Left ventricle myocardium inferior (tissue), 1 donor: ENCODE measurements at places on chromosomes 2 and 18. TPM values are rescaled to one million over a fixed set of nuclear protein-coding genes. Genes with fewer than 3 reads are reported as not detected.

GRCh38 chr18:42883169-42883568, 232.3 kb downstream of the RIT2 start:
- no peak for DNase-seq

DNA sequence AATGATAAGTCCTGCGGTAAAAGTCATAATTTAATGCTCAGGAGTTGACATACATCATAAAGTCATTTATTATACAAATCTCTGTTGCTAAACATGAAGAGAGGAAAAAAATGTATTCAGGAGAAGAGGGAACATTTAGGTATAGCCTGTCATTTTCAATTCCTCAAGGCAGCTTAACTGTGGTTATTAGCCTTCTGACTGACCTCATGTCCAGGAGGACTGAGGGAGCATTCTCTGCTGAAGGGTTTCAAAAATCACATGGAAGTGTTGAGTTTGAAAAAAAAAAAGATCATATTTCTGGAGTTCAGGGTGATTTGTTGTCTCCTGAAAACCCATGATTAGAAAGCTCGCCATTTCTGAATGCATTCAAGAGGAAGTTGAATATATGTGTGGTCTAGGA, 1371.1 kb upstream of the LRRTM1 start:
- no peak for DNase-seq

DNA sequence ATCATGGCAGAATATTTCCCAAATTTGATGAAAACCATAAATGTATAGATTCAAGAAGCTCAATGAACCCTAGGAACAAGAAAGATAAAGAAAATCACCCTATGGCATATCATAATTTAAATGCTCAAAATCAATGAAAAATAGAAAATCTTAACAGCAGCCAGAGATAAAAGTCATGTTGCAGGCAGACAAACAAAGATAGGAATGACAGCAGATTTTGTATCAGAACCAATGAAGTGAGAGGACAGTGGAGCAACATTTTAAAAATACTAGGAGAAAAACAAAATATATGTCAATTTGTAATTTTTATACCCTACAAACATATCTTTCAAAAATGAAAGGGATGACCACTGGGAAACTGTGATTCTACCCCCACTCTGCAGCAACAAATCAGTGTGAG, 203.3 kb downstream of the PIEZO2 start:
- no peak for DNase-seq

DNA sequence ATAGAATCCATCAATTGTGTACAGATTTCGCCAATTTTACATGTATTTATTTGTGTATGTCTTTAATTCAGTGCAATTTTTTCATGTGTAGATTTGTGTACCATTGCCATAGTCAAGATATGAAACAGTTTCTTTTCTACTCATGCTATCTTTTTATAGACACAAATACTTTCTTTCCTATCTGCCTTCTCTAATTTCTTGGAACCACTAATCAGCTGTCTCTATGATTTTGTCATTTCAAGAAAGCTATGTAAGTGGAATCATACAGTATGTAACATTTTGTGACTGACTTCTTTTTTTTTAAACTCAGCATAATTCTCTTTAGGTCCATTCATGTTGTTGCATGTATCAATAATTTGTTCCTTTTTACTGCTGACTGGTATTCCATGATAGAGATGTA, 33.3 kb downstream of the KIAA1328 start:
- no peak for DNase-seq

- DNase-seq = no peak
Observed at GRCh38 chr2:159903443-159904126, 105.6 kb upstream of the CD302 start.

- DNase-seq = no peak
Observed at GRCh38 chr2:134897932-134898331, 20.7 kb upstream of the CCNT2 start.

DNA sequence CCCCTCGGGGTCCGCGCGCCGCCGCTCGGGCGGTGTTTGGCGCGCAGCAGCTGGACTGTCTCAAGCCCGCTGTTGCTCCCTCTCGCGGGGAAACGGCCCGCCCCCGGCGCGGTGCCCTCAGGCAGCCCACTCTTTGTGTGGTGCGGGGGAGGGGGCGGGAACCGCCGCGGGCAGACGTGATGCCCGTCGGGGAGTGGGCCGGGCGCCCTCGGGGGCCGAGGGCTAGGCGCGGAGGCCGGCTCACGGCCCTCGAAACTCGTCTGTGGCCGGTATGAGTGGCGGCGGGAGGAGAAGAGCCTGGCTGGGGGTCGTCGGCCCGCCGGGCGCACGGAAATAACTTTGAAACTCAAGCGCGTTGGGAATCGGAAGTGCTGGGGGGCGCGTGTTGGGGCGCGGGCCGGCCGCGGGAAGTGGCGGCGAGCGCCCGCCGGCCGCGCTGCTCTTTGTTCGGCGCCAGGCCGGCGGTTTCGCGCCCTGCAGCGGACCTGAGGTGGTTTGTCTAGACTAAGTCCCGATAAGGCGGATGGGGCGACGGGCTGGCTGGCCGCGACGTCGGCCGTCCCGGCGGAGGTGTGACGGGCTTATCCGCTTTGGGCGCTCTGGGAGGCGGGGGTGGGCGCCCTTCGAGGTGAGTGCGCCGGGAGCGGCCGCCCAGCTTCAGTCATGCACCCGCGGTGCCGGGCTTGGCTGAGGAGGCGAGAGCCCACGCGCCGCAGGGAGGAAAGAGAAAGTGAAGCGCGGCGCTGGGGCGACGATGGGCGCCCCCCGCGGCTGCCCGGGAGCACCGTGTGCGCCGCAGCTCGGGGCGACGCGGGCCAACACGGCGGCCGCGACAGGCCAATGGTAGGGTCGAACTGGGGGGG, 679 bp downstream of the PTMA start:
- peak; percentile 57 for DNase-seq

- no peak for DNase-seq
Observed at GRCh38 chr2:73232403-73233153, 461 bp downstream of the PRADC1 start.

- DNase-seq = no peak
Observed at GRCh38 chr18:67553437-67553836, 36.9 kb upstream of the DSEL start.

DNA sequence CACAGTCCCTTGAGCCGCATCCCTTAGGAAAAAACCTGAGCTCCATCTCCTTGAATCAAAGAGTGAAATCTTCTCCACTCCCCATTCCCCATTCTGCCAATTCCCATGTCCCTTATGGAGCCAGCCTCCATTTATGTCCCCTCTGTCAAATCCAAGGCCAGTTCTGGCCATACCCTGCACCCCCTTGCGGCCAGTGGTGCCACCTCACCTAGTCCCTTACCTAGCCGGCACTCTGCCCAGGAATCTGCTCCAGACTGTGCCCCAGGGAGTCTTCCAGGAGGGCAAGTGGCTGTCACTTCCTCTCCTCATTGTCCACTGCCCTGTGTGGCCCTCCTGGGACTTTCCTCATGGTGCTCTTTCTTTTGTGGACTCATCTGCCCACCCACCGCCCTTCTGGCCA, 195.4 kb upstream of the RMP24 start:
- no peak for DNase-seq

GRCh38 chr2:100809506-100809905, 10.4 kb upstream of the NPAS2 start:
- no peak for DNase-seq

Gene SLC9A4
- not detected for total RNA-seq

Gene RGPD4
- not detected for total RNA-seq

Gene PTPRN
- total RNA-seq = 0.11 TPM

Gene SLC11A1
- 6.4 TPM for total RNA-seq

Gene REG3G
- total RNA-seq = not detected

Gene CHN1
- total RNA-seq = 14.2 TPM

Gene NPAS2
- total RNA-seq = 51.0 TPM
